ENCODE measurements at places on chromosomes 6 and 20. TPM values are rescaled to one million over a fixed set of nuclear protein-coding genes. Genes with fewer than 3 reads are reported as not detected.

Gene RNGTT
- polyA plus RNA-seq, result 12.4 TPM

Gene CCN5
- polyA plus RNA-seq, result 0.20 TPM

Gene SLC24A3
- polyA plus RNA-seq, result 1.6 TPM

Gene SULF2
- 2.8 TPM for polyA plus RNA-seq

Gene NDUFAF4
- 85.5 TPM for polyA plus RNA-seq

Gene NMBR
- not detected for polyA plus RNA-seq

Gene GRM4
- polyA plus RNA-seq, result 0.31 TPM

Gene LPA
- polyA plus RNA-seq, result not detected

Gene TREML4
- not detected for polyA plus RNA-seq

Gene RSPH3
- polyA plus RNA-seq, result 17.7 TPM

Gene SALL4
- 13.6 TPM for polyA plus RNA-seq

Gene TRIM15
- not detected for polyA plus RNA-seq

Gene TTLL9
- 0.09 TPM for polyA plus RNA-seq

Gene LAMA4
- 244 TPM for polyA plus RNA-seq

Gene MAD2L1BP
- polyA plus RNA-seq, result 60.6 TPM

Gene PDE10A
- 0.82 TPM for polyA plus RNA-seq

Gene FOXC1
- 1.8 TPM for polyA plus RNA-seq

Gene FAM209B
- 0.26 TPM for polyA plus RNA-seq

Gene C6orf118
- polyA plus RNA-seq, result not detected

Gene RAET1L
- polyA plus RNA-seq, result not detected

Gene GSTA4
- polyA plus RNA-seq, result 170 TPM

Gene DDO
- not detected for polyA plus RNA-seq

Gene GJA10
- polyA plus RNA-seq, result not detected

Data from cardiac muscle cell (in vitro differentiated cells and primary cell).